ENCODE measurements at places on chromosomes 13 and 19.

GRCh38 chr13:27821566-27821965, 29.3 kb downstream of the GSX1 start:
- no peak for DNase-seq

DNA sequence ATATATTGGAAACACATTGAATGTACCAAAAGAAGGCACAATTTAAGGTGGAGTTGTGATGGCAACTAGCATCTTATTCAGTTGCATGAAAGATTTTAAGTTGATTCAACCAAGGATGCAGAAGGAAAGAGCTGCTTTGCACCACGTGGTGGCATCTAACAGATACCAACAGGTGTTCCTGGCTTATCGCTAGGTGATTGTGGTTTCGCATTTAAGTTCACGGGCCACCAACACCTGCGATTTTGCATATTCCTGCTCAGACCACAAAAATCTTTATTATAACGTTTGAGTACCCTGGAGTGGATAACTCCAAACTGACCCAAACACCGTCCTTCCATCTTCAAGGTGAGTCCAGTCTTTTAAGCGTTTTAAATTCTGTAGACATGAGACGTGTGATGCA, 45.3 kb downstream of the RGCC start:
- DNase-seq: no peak

GRCh38 chr19:40177286-40178070, 13.7 kb upstream of the MAP3K10 start:
- no peak for DNase-seq

DNA sequence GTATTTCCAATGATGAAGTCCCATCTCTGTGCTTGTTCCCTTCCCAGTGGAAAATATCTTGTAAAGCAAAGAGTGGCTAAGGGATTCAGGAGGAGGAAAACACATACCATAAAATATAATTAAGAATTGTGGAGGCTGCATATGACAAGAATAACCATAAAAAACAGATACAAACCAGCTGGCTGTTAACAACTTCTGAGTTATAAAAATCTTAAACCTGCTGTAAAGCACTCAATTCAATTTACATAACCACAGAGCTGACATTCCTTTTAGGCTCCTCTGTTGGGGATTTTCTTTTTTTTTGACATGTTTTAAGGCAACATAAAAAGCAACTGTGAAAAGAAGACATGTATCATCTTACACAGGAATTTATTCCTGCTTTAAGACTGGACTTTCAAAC, 207.6 kb downstream of the DACH1 start:
- no peak for DNase-seq

DNA sequence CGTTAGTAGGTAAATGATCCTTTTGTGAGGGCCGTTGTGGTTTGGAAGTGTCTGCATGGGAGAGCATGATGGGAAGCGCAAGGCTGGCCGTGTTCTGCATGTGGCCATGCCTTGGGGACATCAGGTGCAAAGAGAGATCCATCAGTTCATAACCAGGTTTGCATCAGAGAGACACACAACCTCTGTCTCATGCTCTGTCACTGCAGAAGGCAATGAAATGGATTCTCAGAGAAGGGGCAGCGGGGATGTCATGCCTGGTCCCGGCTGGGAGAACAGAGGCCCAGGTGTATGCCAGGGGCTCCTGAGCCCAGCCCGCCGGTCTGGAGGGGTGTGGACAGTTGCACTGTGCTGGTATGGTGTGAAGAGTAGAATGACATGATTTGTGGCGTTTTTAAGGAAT, 60.2 kb downstream of the GGACT start:
- DNase-seq: no peak

GRCh38 chr13:36696410-36697010, 22.7 kb downstream of the SERTM1 start:
- no peak for DNase-seq

DNA sequence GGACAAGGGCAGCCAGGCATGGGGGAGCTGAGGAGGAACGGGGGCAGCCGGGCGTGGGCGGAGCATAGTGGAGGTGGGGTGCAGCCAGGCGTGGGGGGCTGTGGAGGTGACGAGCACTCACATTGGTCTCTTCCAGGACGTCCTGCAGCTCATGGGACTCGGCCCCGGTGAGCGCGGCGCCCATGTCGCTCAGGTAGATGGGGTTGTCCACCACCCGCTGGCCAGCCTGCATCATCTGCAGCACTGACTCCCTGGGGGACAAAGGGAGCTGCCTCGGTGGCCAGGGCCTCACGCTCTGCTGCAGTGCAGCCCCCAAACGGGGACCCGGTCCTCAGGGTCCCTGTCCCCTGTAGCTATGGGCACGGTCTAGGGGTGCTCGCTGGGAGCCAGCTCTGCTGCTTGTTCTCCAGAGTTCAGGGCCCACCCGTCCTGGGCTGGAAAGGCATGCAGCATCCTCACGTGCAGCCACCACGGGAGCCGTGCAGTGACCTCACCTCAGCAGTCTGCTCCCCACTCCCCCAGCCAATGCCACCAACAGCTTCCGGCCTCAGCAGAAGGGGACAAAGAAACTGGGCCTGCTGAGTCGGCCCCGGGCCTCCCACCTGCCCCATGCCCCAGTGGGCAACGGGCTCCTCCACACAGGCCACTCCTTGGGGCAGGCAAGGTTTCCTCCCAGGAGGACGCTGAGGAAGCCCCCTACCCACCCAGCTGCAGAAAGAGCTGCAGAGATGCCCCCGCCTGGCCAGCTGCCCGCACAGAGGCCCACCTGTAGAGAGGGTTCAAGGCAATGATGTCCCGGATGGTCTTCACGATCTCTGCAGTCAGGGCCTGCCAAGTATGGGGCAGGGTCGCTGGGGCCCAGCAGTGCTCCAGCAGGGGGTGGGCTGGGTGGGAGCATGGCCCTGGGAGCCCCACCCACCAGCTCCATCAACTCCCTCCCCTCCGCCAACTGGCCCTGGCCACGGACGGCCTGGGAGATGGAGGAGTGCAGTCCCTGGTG, 12.1 kb downstream of the LONP1 start:
- no peak for DNase-seq

- no peak for DNase-seq
Measured at GRCh38 chr19:44141191-44142058, at the start of gene ZNF234. Gene ZNF234, plus strand, starts transcription at chr19:44141554. Its CDS starts 3,079 bp downstream, at chr19:44144633.

DNA sequence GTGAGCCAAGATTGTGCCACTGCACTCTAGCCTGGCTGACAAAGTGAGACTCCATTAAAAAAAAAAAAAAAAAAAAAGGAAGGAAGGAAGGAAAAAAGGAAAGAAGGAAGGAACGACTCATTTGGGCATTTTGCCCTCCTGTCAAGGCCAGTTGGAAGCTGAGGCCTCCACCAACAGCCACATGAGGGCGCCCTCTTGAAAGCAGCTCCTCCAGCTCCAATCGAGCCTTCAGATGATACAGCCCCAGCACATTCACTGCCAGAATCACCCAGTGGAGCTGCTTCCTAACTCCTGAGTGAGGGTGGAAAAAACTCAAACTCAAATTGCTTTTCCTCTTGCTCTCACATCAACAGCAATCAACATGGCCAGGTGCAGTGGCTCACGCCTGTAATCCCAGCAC, 40.9 kb downstream of the GNG7 start:
- no peak for DNase-seq

DNA sequence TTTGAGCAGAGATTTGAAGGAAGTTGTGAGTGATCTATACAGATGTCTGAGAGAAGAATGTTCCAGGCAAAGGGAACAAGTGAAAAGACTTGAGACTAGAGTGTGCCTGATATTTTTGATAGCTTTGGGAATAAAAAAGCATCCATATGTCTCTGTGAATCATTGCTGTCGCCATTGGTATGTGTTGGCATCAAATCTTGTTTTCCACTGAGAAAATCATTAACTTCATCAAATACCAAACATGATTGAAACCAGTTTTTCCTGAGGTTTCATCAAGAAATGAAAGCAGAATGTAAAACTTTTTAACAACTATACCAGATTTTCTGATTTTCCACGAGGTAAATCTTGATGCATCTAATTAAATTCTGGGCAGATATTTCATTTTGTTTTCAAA, 862.6 kb downstream of the DIAPH3 start:
- DNase-seq: no peak

- no peak for DNase-seq
Measured at GRCh38 chr19:53819861-53820260, 4.3 kb downstream of the NLRP12 start.

- DNase-seq: no peak
Measured at GRCh38 chr13:78606471-78607408, 3.4 kb upstream of the POU4F1 start.

GRCh38 chr19:29119590-29119989, 93.4 kb downstream of the UQCRFS1 start:
- no peak for DNase-seq

GRCh38 chr19:11447347-11448262, 12.2 kb downstream of the PRKCSH start:
- no peak for DNase-seq

DNA sequence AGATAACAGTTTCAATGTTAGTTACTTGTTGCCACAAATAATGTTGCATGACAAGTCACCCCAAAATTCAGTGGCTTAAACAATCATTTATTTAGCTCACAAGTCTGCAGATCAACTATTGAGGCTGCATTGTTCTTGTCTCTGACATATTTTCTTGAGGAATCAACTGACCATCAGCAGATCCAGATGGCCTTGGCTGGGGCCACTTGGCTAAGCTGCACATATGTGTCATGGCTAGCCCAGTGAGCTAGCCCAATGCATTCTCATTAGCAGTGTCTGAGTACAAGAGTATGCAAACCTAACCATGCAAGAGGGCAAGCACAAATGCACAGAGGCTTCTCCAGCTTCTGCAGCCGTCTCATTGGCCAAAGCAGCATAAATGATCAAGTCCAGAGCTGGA, 180.4 kb downstream of the DNAJC15 start:
- no peak for DNase-seq

GRCh38 chr19:51572908-51573307, 1.8 kb downstream of the ZNF175 start:
- DNase-seq: no peak

- no peak for DNase-seq
Measured at GRCh38 chr13:101157261-101157660, 259.0 kb downstream of the NALCN start.

DNA sequence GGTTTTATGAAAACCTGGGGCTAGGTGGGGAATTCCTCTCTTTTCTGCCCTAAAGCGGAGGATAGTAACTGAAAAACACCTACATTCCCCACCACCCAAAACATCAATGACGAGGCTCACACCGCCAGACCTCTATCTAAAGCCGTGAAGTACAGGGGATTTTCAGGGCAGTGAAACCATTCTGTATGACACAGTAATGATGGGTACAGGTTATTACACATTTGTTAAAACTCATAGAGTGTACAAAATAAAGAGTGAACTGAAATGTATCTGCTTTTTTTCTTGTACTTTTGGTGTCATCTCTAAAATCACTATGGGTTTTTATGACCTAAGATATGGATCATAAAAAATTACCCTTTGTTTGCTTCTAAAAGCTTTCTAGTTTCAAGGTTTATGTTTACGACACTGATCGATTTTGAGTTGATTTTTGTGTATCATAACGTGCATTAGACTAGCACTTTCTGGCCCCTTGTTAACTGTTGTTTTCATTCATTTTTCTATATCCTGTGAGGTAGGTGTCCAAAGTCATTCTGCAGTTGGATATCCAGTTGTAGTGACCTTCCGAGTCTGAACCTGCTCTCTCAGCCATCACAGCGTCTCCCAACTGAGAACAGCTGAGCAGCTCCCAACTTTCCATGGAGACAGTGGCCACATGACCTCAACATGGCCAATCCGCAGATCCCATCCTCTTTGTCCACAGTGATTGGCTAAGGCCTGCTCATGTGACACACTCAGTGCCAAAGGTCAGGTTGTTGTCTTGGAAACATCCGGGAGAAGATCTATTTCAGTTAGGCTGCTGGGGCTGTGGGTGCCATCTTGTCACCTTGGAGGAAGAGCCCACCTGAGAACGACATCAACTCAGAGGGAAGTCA, 10.3 kb downstream of the MBD3L2B start:
- DNase-seq: no peak

DNA sequence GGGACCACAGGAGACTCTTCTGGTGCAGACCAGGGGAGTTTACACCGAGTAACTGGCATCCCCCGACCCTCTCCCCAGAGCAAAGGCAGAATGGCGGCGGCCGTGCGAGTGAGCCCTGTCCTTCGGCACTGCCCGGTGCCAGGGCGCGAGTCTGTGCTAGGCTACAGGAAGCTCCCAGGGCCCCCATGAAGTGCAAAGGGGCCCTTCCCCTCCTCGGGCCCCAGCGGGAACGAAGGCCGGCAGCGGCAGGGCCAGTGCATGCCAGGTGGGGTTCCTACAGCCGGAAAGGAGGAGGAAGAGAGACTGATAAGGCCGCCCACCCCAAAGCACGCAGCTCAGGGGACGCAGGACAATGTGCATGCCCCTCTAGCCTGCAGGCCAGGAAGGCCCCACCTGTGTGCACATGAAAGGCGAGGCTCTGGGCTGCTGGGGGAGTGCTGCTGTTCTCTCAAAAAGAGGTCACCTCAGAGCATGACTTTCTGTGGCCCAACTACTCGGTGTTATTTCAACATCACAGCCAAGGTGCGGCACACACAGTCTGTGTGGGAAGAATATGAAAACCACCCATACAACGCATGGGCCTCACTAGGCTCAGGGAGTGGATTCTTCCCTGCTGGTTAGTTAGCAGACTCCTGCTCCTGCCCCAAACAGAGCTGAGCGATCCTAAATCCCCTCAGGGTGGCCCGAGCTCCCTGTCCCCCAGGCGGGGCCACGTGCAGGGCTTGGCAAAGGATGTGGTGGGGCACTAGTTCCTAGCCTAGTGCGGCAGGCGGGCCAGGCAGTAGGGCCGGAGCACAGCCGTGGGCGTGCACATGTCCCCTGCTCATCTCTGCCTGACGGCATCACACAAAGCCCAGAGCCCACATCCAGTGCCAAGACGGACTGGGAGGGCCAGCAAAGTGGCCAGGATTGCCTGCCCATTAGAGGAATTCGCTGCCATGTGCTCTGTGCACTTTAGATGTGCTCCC, 28.4 kb upstream of the TIMM44 start:
- no peak for DNase-seq

DNA sequence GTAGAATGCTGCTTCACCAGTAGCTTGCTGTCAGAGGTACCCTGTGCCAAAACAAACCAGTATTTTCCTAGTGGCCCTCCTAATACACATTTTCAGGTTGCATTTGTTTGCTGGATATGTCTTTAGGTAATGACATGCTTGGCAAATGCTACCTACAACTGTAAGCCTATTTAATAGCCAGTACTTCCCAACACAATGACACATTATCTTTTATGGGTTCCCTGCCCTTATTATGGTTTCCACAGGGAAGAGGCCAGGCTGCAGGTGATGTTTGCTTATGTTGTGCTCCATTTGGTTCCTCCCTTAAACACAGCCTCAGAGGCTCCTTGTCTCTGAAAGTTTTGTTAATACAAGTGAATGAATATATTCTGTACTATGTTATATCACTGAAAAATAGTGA, 24.7 kb downstream of the FRY start:
- no peak for DNase-seq

DNA sequence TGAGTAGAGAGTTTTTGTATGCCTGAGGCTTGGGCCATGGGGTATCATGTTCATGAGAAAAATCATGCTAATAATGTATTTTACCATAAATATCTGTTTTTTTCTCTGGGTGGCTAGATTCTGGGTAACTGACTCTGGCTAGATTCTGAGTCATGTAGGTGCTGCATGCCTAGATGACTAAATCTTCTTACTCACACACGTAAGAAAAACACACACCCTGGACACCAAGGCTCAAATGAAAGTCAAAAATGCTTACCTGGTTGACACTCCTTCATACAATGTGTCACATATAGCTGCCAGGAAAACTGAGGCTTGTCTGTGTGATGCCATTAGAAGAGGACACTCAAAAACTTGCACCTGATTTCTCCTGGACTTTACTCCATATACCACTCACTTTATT, 597.4 kb upstream of the SLITRK1 start:
- DNase-seq: no peak

Data from esophagus squamous epithelium (tissue), 5 donors.